ENCODE measurements at places on chromosomes 16 and 17. TPM values are rescaled to one million over a fixed set of nuclear protein-coding genes. Genes with fewer than 3 reads are reported as not detected.
A peak's percentile ranks its signal among the peaks of the same experiment; 100 is the strongest.

The DUSP3 gene
- 8.5 TPM for total RNA-seq

The SRR gene
- total RNA-seq, result 7.1 TPM

The OXLD1 gene
- 47.5 TPM for total RNA-seq

GRCh38 chr17:68459037-68459639, 1.8 kb upstream of the WIPI1 start:
- DNase-seq, result no peak

- no peak for DNase-seq
These were observed 11.4 kb downstream of the GGA3 start for GRCh38 chr17:75250009-75250471.

GRCh38 chr16:49350265-49351095, 23.1 kb upstream of the C16orf78 start:
- DNase-seq, result no peak

GRCh38 chr17:45645330-45645729, 138.8 kb upstream of the CRHR1 start:
- DNase-seq, result no peak

DNA sequence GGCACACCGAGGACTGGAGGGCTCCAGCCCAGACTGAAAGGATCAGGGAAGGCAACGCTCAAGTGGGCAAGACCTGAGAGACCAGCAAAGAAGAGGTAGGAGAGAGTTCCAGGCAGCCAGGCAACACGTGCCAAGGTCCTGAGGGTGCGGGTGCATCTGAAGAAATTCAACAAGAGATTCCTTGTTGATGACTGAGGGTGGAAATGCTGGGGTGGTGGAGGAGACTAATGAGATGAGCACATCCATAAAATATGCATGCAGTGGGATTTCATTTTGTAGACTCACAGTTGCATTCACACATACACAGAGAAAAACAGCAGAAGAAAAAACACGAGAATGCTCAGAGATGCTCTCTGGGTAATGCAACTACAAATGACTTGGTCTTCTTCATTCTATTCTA, 154.8 kb upstream of the FOXF1 start:
- no peak for DNase-seq

- no peak for DNase-seq
These were observed 108.1 kb downstream of the USP32 start for GRCh38 chr17:60283816-60284215.

GRCh38 chr16:53561101-53561888, 58.3 kb upstream of the AKTIP start:
- no peak for DNase-seq

- DNase-seq, result no peak
These were observed 491 bp downstream of the SLC25A19 start for GRCh38 chr17:75288770-75289114.

- no peak for DNase-seq
These were observed 17.9 kb upstream of the TRPV3 start for GRCh38 chr17:3575511-3575910.

DNA sequence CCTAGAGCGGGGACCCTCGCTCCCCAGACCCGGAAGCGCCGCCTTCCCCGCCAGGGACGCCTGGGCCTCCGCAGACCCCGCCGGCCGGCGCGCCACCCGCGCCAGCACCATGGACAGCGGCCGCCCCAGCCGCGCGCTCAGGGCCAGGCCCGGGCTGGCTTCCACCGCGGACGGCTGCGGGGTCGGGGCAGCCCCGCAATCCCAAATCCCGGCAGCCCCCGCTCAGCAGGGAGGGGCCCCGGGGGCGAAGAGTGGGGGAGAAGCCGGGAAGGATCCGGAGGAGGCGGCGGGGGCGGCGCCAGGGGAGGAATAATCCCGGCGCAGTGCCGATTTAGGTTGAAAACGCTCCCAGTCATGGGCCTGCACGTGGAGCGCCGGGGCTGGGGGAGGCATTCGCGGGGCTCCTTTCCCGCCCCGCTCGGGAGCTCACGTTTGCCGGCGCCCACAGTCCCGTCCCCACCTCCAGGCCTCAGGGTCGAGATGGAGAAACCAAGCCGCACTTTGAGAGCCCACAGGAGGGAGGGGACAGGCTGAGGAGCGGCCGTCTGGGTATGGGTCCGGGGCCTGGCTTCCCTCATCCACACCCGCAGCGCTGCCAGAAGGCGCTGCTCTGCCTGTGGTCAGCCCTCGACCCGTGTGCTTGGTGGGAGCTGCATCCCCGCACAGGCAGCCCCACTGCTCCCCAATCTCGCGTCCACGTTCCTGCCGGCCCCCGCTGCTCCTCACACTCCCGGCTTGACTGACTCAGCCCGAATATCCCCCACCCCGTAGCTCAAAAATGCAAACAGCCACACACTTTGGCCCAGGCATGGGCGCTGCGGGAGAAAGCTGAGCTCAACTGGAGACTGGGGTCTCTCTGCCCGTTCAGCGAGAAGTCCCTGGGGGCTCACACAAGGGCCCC, 4.7 kb downstream of the FBXL16 start:
- peak; percentile 58 for DNase-seq

Data from naive thymus-derived CD4-positive, alpha-beta T cell (primary cell).